Anterior cingulate cortex (tissue), 58 donors: ENCODE measurements at places on chromosomes 3 and 15.

DNA sequence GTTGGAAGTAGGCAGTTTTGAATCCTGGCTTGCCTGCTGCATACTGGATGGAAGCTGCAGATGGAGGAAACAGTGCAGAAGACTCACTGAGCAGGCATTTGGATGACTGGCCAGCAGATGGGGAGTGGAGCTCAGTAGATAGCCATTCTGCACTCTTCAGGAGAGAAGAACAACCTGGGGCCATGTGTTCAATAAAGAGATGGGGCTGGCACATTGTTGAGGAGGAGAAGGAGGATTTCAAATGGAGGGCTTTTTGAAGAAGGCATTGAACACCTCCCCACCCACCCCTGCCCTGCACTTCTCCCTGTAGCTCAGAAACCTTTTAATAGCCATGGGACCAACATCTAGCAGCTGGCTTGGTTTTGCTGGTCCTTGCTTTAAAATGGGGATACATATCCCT, 109.8 kb downstream of the CACNA1D start:
- DNase-seq, result no peak

DNA sequence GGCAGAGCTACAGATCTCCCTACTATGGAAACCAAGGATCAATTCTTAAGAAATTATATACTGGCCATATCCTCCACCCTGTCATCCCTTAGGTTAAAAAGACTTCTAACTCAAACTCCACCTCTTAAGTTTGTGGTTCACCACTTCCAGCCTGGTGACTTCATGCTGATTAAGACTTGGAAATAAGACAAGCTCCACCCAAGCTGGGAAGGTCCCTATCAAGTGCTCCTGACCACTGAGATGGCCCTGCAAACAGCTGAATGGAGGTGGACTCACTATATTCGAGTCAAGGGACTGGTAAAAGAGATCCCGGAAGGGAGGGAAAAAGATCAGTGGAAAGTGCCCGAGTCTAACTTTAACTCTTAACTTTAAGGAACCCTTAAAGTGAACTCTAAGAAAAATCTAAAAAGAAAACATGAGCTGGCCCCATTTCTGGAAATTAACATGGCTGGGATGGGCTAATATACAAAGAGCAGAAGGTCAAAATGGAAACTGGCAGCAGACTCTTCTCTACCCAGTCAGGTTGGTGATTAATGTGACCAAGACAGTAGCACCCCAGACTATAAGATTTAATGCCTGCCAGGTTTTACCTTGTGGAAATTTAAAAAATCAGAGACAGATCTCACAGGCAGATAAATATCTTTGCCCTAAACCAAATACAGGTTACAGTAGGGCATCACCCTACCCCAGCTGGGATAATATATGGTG, 43.9 kb downstream of the PPCDC start:
- DNase-seq, result no peak

DNA sequence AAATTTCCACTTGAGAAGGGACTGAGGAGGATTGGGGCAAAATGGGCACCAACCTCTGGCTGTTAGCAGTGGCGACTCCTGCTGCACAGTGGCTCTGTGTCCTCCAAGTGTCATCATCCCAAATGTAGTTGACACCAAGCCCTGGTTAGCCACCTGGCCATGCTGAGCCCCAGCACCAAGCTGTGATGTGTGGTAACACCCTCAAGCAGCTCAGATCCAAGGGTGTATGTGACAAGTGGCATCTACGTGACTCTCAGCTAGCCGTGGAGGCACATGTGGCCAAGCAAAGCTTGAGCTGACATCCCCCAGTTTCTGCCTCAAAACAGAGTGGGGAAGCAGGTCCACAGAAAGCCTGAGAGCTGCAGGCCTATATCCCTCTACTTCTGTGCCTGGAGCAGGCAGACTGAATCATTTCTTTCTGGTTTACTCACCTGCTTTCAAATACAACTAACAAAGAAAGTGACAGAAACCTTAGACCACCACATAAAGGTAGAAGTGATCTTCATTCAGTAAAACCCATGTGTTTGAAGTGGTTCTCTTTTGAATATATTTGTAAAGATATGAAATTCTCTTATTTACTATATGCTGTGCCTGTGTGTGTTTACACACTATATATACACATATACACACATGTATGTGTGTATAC, 40.0 kb downstream of the FOXP1 start:
- no peak for DNase-seq

DNA sequence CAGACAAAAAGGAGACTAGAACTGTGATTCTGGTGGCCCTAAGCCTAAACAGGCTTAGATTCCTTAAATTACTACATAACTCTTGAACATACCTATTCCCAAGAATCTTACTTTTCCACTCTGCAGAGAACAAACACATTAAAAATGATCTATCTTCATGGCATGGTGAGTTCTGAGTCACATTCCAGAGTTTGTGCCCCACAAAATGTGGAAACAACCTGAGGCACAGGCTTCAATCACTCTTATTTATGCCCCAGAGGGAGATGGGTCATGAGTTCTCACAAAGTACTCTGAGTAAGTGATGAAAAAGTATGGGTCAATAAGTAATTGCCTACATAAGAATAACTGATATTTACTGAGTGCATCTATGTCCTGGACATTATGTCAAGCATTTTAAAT, 137.5 kb upstream of the SLC2A2 start:
- no peak for DNase-seq

DNA sequence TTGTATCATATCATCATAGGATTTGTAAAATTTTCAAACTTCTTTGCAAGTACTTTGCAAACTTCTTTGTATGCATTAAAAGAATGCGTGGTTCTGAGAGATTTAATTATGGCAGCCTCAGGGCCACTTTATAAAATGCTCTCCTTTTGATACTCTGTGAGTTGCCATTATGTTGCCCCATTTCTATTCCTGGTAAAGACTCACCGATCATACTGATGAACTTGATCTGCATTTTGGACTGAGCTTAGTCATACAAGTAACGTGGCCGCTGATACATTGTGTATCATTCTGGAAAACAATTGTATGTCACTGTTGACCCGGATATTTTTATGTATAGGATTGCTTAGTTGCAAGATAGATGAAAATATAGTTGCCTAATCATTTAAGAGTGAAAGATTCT, 38.8 kb downstream of the AKAP13 start:
- no peak for DNase-seq

- no peak for DNase-seq
These were observed 137.3 kb downstream of the CACNA2D3 start for GRCh38 chr3:54259636-54260035.

DNA sequence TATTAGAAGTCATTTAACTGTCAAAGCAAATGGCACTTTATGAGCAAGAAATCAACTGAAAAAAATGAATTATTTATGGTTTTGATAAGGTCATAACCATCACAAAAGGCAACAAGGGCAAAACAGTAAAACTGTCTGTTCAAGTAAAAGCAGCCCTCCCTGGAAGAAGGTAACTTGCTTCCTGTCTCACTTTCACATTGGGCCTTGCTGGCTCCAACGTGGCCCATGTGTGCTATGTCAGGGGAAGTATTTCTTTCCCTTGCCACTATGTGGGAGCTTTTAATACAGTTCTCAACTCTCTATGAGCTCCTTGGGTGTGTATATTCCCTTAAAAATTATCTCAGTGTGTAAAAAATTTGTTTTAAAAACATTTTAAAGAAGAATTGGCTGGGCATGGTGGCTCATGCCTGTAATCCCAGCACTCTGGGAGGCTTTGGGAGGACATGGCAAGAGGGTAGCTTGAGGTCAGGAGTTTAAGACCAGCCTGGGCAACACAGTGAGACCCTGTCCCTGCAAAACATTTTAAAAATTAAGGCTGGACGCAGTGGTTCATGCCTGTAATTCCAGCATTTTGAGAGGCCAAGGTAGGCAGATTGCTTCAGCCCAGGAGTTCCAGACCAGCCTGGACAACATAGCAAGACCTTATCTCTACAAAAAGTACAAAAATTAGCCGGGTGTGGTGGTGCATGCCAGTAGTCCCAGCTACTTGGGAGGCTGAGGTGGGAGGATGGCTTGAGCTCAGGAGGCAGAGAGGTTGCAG, 45.2 kb upstream of the TJP1 start:
- DNase-seq, result no peak

DNA sequence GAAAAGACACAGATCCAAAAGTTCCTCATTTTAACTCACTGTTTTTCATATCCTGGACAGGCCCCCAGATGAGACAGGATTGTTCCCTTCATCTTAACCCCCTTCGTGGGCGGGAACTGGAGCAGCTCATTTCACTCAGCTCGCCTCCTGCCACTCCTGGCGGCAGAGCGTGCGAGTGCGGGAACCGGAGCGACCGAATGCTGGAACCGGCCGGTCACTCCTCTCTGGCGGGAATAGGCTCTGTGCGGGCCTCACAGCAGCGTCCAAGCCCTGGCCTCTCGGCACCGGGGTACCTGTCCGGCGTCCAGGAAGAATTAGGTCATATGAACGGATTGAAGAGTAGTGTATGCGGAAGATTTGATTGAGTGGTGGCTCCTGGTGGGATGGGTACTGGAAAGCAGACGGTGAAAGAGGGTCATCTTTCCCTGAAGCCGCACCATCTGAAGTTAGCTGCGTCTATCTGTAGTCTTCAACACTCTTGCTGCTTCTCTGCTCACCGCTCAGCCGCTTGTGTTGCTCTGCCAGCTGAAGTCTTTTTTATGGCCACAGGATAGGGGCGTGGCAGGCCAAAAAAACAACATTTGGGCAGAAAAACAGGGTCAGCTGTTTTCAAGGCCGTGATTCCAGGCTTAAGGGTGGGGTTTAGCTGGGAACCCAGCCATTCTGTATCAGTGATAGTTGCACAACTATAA, 42.3 kb upstream of the FXR1 start:
- DNase-seq, result no peak

DNA sequence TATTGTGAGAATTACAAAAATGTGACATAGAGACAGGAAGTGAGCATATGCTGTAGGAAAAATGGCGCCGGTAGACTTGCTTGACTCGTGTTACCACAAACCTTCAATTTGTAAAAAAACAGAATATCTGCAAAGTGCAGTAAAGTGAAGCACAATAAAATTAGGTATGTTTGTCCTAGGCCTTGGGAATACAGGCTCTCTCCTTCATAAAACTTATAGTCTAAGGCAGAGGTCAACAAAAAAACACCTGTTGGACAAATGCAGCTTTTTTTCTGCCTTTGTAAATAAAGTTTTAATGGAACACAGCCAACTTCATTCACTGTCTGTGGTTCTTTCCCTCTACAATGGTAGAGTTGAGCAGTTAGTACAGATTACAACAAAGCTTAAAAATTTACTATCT, 216.8 kb upstream of the SATB1 start:
- DNase-seq, result no peak

DNA sequence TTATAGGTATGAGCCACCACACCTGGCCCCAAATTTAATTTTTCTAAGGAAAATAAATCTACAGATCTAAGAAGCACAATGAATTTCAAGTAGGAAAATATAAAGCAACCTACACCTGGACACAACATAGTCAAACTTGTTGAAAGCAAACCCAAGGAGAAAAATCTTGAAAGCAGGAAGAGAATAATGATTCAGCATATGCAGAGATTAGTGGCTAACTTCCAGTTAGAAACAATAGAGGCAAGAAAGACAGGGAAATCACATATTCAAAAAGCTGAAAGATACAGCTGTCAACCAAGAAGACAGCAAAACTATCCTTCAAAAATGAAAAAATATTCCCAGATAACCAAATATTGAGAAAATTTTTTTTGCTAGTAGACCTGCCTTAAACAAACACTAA, 49.4 kb downstream of the ZNF148 start:
- no peak for DNase-seq

DNA sequence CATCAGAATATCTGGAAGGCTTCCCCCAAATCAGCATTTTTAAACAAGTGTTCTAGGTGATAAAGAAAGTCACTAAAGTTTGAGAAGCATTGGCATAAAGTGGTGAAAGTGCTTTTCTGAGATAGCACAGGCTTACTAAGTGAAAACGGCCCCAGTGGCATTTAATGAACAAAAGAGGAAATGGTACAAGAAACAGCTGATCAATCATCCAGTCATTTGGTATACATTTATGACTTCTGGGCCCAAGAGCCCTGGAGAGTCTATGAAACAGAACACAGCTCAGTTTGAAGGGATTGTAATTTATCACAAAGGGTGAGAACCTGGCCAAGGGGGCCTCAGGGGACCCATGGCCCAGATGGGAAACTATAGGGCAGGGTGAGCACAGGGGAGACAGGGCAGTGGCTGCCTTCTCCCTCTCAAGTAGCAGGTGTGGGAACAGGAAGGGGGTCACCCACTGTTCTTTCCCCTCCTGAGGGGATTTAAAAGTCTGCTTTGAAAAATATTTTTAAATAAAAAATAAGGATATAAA, 265.5 kb upstream of the ROPN1 start:
- DNase-seq, result no peak

GRCh38 chr3:93923006-93923405, 50.7 kb downstream of the PROS1 start:
- no peak for DNase-seq

- peak; percentile 10 for DNase-seq
These were observed 394.5 kb upstream of the DPPA4 start for GRCh38 chr3:109731639-109732473.

- DNase-seq, result no peak
These were observed 1016.6 kb downstream of the PLOD2 start for GRCh38 chr3:145144361-145144760.

DNA sequence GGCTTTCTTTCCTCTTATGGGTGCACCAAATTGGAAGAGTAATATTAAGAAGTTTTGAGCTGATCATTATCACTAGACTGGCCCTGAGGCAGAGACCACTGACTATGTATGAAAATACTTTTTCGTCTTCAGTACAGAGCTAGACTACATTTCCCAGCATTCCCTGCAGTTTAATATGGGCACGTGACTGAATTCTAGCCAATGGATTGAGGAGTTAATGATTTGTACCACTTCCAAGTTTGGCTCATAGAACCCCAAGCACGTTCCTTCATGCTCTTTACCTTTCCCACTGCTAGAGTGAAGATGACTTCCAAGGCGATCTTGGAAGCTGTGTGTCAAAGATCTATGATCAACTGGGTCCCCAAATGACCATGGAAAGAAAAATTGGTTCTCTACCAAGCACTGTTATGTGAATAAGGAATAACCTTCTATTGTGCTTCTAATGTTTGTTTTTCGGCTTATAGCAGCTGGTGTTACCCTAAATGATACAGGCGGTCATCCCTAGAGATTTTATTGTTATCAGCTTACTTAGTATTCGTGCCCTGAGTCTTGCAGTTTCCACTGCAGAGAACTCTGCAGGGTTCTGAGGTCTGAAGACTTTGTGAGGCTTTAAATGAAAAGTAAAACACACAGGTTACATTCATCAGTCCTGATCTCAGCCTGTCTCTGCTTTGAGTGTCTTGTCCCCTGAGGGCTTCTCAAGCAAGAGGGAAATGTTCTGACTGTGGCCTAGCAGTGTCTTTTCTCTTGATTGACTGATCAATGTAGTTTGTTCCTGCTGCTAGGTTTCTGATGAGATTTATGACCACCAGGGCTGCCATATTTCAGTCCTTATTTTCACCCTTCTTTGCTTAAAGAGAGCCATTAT, 486.8 kb downstream of the PDCD6IP start:
- DNase-seq, result no peak

GRCh38 chr3:195104340-195104739, 166.6 kb downstream of the XXYLT1 start:
- no peak for DNase-seq

- DNase-seq, result no peak
These were observed 2.4 kb downstream of the HYAL3 start for GRCh38 chr3:50296721-50297383.

GRCh38 chr15:34802371-34802770, 7.0 kb upstream of the ACTC1 start:
- DNase-seq, result no peak

- DNase-seq, result no peak
These were observed 202.5 kb upstream of the UBE3A start for GRCh38 chr15:25641361-25641760.

- DNase-seq, result no peak
These were observed 2.5 kb downstream of the EFCC1 start for GRCh38 chr3:129003578-129004112.
